ENCODE measurements at places on chromosomes 2 and 18.

DNA sequence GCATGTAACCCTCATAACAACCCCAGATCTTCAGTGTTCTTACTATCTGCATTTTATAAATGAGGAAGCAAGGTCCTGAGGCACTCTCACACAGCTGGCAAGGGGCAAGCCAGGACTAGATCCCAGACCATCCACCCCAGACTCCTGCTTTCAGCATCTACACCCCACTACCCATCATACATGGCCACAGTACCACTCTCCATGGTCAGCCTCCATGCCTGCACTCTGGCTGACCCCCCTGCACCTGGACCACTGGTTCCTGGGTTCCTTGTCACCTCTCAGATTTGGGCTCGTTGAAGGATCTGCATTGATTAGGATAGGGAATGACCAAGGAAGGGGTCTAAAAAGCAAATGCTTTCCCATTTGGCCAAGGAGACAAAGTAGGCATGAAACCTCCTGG, 36.0 kb upstream of the TEX51 start:
- DNase-seq: no peak

- no peak for DNase-seq
Measured at GRCh38 chr2:154855138-154855537, 156.6 kb downstream of the KCNJ3 start.

DNA sequence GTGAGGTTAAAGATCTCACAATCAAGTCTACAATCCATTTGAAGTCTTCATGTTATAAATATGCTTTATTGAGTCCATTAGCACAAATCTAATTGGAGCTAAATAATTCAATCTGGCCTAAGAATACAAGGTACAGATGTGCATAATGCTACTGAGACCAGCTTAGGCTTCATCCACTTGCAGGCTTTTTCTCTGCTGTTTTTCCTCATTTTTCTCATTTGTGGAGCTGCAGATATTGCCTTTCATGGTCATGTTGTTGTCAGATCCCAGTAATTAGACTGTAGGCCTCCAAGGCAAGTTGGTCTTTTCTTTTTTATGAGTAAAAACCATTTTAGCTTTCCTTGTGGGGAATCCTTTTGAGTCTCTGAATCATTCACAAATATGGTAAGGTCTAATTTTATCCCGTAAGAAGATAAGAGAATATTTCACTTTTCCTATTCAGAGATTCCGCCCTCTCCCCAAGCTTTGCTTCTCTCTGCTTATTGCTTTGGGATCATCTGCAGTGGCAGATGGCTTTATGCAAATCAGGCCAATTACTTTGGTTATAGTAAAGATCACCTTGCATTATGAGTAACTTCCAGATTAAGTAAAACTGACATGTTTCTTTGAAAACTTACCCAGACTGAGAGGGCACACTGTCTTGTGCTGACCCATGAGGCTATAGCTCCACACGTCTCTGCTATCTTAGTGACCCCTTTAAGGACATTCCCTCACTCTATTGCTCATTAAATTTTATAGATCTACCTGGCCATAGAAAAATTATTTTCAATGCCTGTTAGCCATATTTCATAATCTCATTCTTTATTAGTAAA, 80.9 kb downstream of the MGAT5 start:
- DNase-seq: no peak

DNA sequence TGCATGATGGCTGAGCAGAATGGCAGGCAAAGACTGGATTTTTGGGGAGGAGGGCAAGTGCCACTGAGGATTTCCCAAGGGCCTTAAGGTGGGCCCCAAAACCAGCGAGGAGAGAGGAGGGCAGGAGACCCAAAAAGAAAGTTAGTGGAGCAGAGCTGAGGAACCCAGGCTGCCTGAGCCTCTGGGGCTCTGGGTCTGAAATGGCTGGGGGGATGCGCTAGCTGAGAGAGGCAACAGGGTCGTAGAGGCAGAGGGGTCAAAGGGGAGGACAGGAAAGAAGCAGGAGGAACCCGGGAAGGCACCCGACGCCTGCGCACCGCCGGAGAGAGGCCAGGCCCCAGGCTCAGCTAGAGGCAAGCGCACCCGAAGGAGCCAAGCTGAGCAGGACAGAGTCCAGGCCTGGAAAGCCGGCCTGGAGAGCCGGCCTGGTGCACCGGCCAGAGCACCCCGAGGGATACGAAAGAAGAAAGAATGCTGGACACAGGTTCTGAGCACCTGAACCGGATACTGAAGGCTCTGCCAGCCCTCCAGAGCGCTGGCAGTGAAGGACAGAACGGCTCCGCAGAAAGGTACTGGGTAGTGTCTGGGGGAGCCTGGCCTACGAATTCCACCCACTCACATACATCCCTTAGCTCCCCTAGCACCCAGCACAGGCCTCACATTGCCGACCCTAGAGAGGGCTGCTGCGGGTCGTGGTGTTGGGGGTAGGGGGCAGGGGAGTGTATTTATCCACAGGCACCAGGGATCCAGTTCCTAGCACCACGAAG, 39.5 kb upstream of the ATP6V1B1 start:
- DNase-seq: no peak

DNA sequence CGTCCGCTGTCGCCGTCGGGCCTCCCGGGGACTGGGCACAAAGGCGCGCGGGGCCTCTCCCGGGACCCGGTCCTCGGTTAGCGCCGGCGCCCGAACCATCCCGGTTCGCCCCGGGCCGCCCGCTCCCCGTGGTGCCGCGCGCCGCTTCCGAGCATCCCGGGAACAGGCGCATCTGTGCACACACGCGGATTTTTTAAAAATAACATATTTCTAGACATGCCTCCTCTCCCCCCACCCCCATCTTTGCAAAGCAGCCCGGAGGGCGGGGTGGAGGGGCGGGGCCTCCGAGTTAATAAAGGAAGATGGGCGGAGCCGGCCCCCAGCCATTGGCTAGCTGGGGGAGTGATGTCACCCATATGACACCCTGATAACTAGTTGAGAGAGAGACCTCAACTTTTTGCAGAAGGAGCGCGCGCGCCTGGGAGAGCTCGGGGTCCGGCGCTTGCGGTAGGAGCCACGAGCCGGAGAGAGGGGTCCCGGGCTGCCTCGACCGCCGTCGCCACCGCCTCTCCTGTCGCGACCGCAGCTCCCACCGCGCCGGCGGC, at the start of gene SOX11:
TSS of gene SOX11 (plus strand) at position 400 of the 545 bp plus-strand sequence. CDS start 338 bp downstream, outside the sequence.
- DNase-seq: no peak

GRCh38 chr18:8303151-8303755, 306.0 kb upstream of the RAB12 start:
- no peak for DNase-seq

DNA sequence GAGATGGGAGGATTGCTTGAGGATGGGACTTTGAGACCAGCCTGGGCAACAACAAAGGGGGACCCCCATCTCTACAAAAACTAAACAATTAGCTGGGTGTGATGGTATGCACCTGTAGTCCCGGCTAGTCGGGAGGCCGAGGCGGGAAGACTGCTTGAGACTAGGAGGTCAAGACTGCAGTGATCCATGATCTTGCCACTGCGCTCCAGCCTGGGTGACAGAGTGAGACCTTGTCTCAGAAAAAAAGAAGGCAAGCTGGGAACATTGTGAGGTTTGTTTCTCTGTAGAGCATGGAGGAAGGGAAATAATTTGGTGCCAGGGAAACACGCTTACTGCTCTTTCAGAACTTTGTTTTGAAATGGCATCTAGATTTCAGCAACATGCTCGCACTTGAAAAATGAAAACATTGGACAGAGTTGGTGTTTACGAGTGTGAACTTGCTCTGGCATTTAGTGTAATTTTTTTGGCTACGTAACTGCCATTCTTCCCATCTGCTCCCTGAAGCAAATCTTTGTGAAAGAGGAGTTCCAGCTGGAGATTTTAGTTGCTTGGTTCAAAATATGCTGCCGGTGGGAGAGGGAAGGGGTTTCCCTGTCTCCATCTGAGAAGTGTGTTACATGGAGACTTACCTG, 125.6 kb upstream of the DLX2 start:
- DNase-seq: no peak

DNA sequence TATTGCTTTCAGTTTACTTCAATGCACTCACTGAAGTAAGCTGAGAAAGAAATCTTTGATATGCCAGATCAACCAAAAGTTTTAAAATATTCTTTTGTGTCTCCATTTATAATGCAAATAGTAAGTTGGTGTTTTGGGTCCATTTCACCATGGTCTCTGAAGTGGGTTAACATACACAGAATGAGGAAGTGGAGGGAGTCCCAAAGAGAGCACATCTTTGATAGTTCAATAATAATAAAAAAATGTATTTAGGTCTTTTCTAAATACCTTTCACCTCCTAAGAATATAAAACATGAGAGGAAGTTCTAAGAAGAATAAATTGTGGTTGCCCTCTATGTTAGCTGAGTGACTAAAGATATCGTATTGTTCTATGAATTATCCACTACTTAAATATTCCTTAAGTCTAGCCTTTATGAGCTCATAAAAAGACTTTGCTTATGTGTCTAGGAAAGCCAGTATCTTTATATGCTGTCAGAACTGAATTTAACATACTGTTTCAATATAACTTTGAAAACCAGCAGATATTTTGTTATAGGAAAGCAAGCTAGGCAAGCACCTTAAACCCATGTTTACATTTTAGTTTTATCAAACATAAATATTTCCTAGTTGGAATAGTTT, 148.7 kb upstream of the ZEB2 start:
- no peak for DNase-seq

- no peak for DNase-seq
Measured at GRCh38 chr2:237208373-237209260, 122.9 kb downstream of the COPS8 start.

GRCh38 chr18:63346031-63346430, 21.0 kb downstream of the KDSR start:
- no peak for DNase-seq

GRCh38 chr2:128638341-128639119, 319.9 kb upstream of the HS6ST1 start:
- DNase-seq: no peak

DNA sequence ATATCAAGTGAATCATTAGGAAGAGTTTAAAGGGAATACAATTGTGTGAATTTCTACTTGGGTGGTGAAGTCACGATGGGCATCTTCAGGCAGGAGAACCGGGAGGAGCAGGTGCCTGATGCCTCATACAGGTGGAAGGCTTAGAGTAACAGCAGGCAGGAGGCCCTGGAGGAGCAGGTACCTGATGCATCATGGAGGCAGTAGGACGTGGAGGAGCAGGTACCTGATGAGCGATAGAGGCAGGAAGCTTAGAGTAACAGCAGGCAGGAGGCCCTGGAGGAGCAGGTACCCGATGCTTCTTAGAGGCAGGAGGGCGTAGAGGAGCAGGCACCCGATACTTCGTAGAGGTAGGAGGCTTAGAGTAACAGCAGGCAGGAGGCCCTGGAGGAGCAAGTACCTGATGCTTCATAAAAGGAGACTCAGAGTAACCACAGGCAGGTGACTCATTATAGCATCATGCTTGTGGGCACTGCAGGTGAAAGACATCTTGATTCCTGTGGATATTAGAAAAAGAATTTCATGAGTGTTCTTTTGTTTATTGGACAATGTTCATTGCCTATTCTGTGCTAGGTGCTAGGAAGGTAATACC, 133.9 kb downstream of the ATP9B start:
- DNase-seq: no peak

DNA sequence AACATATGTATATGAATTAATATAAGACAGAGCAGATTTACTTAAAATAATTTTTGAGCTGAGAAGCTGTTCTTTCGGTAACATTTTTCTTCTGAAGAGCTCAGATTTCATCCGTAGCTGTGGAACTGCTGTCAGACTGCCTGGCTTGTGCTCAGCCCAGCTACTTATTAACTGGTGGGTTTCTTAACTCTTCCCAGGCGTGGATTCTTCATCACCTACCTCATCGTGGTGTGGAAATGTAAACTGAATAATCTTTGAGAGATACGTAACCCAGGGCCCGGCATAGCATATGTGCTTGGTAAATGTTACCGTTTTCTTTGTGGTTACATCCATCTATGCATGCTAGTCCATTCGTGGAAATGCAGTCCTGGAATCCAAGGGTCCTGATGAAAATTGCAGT, 145.0 kb downstream of the MCFD2 start:
- DNase-seq: no peak

GRCh38 chr2:144151405-144151804, 368.5 kb downstream of the ZEB2 start:
- no peak for DNase-seq

DNA sequence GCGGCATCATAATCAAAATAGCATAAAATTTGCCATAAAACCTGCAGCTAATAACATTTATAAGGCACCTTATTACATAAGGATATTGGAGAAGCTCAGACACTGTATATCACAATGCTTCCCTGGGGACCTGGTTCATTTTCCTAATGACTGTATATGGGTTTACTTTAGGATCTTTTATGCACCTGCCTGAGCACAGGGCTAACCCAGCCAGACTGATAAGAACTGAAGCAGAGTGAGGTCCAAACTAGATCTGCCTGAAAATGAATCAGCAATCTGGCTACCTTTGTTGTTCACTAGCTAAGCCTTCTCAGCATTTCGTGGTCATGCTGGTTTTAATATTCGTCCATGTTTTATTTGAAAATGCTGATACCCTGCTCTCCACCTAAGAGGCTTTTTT, 1922.3 kb upstream of the CELF4 start:
- DNase-seq: no peak

DNA sequence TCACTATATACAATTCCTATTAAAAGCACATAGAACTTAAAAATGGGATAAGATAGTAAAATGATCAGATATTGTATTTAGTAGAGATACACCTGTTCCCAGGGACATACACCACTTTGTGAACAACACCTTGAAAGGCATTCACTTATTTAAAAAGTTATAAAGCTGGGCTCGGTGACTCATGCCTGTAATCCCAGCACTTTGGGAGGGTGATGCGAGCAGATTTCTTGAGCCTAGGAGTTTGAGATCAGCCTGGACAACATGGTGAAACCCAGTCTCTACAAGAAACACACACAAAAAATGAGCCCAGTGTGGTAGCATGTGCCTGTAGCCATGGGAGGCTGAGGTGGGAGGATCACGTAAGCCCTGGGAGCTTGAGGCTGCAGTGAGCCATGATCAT, 90.9 kb downstream of the RAPGEF4 start:
- no peak for DNase-seq

GRCh38 chr2:53840580-53840979, 19.2 kb downstream of the GPR75 start:
- DNase-seq: no peak

GRCh38 chr2:157196956-157197355, 60.5 kb upstream of the GALNT5 start:
- no peak for DNase-seq

- DNase-seq: no peak
Measured at GRCh38 chr2:159942146-159942545, 120.3 kb downstream of the PLA2R1 start.

GRCh38 chr2:218896501-218897393, 16.1 kb downstream of the WNT10A start:
- peak; percentile 74 for DNase-seq

DNA sequence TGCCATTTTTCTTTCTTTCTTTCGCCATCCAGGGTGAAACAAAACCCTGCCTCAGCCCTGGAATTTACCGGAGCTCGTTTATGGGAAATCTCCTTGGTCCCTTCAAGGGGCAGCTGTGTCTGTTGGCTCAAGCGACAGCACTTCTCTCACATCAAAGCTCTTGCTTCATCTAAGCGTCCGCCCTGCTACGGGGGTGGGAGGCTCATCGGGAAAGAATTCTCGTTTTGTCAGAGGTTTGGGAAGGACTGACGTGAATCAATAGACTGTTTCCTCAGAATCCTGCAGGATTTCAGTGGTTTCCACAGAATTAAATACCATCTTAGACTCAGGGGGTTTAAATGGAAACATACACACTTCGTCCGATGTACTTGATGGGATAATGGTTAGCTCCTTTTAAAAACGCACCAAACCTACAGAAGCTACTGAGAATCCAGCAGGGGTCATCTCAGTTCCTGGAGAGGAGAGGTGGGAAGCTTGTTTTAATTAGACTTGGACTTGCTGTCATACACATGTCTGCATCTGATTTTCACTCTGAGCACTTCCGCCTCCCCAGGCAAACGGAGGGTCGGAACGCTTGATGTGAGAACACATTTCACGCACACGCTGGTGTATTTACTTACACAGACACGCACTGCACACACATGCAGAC, 91.6 kb downstream of the ASB1 start:
- no peak for DNase-seq
